ENCODE measurements at places on chromosomes 1 and 21.

DNA sequence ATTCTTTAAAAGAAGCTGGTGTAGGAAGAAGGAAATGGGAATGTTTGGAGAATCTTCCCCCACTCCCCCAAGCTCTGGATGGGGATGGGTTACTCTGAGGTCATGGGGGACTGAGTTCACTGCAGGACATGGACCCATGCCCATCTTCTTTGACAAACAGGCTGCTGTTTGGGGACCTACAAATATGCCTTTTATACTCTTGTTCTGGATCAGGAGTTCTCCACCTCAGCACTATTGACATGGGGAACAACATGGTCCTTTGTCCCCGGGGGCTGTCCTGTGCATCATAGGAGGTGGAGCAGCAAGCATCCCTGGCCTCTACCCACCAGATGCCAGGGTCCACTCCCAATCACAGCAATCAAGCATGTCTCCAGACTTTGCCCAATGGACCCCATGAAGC, 365.8 kb upstream of the C1orf174 start:
- DNase-seq: no peak

DNA sequence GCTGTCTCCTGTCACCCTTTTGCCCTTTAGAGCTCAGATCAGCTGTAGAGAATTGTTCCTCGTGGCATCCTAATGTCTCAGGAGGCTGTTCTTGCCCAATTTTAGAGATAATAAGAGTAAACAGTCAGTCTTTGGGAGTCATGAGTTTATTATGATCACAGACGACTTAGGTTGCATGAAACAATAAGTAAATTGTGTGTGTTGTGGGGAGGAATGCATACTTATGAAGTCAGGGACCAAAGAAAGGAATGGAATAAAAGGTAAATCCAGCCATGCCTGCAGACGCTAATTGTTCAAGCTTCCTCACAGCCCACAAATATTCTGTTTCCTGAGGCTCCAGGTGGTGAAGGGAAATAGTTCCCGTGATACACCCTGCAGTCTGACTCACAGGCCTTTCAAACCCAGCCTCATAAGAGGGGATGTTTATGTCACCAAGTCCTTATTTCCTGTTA, 897 bp downstream of the EPHX4 start:
- DNase-seq: no peak

DNA sequence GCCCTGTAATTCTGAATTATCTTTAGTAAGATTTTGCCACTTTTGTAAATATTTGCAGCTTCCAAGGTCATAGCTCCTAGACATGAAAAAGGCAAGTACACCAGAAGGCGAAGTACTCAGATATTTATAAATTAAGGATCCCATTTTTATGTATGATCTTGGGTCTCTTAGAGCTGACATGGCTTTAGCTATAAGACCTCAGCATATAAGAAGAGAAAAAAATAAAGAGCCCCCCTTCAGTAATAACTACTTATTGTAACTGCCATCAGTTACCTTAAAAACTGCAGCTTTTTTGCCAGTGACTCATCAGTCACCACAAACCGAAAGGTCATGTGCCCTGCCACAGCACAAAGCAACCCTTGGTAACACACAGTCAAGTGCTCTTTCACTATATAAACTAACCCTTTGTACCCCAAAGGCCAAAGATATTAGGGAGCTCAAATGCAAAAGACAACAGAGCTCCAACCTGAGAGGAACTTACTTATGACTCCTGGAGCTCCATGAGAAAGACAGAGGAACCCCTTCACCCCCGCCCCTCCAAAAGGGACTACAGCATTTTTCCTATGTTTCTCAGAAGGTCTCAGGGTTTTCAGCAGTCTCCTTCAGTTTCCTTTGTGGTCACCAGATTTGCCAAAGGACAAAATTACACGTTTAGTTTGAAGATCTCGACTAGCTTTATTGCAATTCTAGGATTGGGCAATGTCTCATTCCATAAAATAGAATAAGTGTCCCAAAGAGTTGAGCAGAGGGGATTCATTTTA, 219.8 kb upstream of the DUSP10 start:
- no peak for DNase-seq

DNA sequence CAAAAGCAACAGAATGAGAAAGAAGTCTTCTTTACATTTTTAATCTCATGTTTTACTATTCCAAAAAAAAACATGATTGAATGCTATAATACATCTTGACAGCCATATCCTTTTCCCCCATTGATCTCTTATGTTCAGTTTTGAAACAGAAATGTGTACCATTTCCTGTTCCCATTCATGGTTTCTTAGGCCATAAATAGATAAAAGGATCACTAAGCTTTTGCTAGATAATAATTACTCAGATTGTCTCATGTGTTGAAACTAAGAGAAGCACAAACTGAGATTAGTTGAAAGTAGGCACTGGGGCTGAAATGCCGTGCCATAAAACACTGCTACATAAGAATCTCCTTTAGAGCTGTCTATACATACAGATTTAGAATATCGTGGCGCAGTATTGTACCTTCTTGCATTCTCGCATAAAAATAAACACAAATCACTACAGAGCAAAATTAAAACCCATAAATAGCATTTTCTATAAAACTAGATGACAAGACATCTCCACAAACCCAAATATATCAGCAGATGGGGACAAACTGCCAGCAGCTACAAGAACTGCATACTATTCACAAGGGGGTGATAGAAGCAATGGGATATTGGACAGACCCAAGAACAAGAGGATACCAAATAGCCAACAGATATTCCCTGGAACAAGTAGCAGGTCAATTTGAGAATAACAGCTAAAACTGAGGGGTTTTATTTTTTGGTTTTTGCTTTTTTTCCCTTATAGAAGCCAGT, 405.3 kb upstream of the PRMT6 start:
- no peak for DNase-seq

GRCh38 chr1:29129916-29130315, 6.2 kb upstream of the TMEM200B start:
- DNase-seq: no peak

DNA sequence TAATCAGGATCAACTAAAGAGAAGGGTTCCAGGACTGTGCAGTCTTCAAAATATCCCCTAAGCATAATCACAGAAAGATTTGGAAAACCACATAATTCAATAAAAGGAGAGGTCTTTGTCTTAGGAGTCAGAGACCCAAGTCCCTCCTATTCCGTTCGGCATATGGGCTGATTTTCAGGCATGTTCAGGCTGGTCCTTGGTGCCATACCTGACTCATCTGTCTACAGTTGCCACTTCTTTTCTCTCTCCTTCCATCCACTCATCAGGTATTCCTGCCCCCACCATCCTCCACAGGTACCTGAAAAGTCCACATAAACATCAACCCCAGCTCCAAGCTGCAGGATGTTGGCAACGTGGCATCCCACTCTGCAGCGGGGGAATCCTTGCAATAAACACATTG, 29.7 kb upstream of the RPL11 start:
- no peak for DNase-seq

- no peak for DNase-seq
These were observed 105.3 kb downstream of the DISP1 start for GRCh38 chr1:222920169-222920568.

- DNase-seq: no peak
These were observed 13.9 kb downstream of the OR14I1 start for GRCh38 chr1:248688527-248689298.

GRCh38 chr1:94118013-94118412, 2.9 kb downstream of the ABCA4 start:
- no peak for DNase-seq

GRCh38 chr1:68331117-68331865, 99.0 kb upstream of the WLS start:
- DNase-seq: no peak

- no peak for DNase-seq
These were observed 3.5 kb downstream of the NAV1 start for GRCh38 chr1:201542309-201543035.

DNA sequence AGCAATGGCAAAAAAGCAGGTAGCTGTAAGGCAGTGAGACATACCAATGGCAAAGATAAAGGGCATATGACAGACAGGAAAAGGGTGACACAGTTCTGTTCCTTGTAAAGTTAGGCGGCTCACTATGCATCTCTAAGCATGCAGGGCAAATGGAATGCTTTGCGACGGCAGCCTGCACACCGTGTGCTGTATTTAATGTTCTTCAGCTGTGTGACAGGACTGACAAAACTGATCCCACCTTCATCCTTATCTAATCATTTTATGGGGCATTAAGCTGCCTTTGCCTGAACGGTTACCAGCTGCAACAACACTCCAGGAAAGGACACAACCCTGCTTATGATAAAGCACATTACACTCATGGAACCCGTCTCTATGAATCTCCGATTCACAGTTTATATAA, 80.5 kb upstream of the VAV3 start:
- no peak for DNase-seq

- no peak for DNase-seq
These were observed 73.7 kb downstream of the URB2 start for GRCh38 chr1:229699613-229700267.

DNA sequence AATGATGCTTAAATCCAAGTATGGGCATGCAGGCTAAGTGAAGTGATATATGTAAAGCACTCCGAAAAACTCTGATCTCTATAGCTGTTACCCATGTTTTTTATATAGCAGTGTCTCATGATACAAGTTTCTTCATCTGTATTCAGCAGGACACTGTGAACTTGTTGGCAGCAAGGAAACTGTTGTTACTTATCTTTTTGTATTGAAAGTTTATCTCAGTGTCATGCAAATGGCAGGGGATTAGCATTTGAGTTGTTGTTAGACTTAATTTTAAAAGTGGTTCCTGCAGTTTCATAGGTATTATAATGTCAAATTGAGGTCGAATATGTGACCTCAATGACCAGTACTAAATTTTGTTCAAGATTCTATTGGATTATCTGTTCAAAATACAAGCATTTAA, 47.9 kb downstream of the NCAM2 start:
- no peak for DNase-seq

GRCh38 chr21:44466996-44467858, 11.9 kb downstream of the LRRC3 start:
- no peak for DNase-seq

DNA sequence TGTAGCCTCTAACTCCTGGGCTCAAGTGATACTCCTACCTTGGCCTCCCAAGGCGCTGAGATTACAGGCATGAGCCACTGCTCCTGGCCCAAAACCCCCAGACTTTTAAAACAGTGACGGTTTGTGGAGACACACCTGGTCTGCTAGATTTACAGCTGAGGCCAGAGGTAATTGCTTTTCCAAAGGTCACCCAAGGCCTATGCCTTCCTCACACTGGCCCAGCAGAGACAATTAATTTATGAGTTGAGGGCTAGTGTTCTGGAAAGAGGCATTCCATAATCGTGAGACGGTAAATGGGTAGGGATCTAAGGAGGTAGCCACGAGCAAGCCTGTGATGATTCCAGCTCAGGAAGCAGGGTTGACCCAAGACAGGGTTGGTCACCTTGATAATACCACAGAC, 12.4 kb upstream of the PARP1 start:
- DNase-seq: no peak

GRCh38 chr1:4461726-4462290, 192.6 kb upstream of the AJAP1 start:
- DNase-seq: no peak

DNA sequence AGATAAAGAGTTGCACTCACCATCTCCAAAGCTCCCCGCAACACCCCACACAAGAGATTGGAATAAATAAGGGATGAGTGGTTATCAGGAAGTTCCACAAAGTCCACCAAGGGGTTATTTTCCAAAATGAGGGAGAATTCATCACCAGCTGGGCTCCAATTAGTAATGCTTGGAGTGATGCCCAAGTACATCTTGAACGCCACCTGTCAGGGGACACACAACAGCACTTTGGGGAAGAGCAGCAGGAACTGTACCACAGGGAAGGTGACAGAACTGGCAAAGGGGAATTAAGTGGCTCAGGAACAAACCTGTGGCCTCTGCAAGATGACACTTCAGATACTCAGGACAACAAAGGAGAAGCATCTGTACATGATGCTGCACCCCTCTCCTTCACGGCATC, 11.5 kb downstream of the TRAPPC3 start:
- DNase-seq: no peak

- DNase-seq: no peak
These were observed 25.7 kb upstream of the MACF1 start for GRCh38 chr1:39178541-39179431.

- DNase-seq: no peak
These were observed 139.0 kb downstream of the DPYD start for GRCh38 chr1:97781762-97782337.

- no peak for DNase-seq
These were observed 195.9 kb downstream of the CYYR1 start for GRCh38 chr21:26377111-26377694.

- DNase-seq: no peak
These were observed 1.3 kb upstream of the EFNA3 start for GRCh38 chr1:155077346-155077745.

GRCh38 chr1:234478152-234478480, 863 bp downstream of the TARBP1 start:
- DNase-seq: no peak

- DNase-seq: no peak
These were observed 5.7 kb downstream of the LGR6 start for GRCh38 chr1:202199040-202199889.

GRCh38 chr1:164967300-164967699, 389.2 kb downstream of the LMX1A start:
- DNase-seq: no peak

DNA sequence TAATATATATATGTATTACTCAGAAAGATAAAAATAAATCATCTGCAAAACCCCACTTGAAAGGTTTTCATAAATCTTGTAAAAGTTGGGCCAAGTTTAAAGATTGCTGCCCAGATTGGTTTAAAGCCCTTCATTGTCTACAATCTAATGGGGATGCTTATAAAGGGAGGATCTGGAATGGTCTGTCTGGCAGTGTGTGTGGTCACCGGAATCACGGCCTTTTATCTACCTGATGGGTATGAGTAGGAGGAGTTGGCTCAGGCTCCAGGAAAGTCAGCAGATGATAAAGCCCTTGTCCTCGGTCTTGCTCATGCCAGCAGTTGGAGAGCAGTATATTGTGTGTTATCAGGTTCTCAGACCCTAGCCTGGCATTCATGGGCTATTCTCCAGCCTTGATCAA, 197.7 kb downstream of the ROR1 start:
- DNase-seq: no peak

GRCh38 chr1:29793653-29794348, 557.5 kb downstream of the PTPRU start:
- no peak for DNase-seq

DNA sequence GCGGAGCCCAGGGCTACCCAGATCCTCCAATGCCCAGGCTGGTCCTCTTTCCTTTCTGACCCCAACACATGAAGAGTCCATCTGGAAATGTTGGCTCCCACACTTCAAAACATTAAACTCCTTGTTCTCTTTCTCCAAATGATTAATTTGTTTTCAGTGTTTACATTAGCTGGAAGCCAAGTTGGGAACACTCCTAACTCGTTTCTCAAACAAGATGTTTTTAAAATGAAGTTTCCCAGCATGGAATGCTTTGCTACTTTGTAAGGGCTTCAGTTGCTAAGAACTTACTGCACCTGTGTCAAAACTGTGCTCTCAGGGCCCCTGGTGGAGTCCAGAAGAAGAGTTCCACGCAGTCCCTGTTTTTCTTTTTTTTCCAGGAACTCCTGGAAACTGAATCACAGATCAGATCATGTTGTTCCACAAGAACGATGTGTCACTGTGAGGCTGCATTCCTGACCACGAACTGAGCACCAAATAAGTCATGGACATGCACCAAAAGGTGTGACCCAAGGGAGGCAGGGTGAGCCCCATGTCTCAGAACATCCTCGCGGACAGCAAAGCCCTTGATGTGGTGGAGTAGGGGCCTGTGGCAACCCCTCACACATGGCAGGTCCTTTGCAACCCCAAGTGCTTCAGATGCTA, 257.3 kb downstream of the KCNJ6 start:
- no peak for DNase-seq

All from stimulated activated CD4-positive, alpha-beta T cell treated with anti-CD3 and anti-CD28 coated beads, TNF-alpha, amount 100 ng/mL, for 48 hours (primary cell).